CD4-positive, alpha-beta T cell treated with Interleukin-2 at 100 ng/mL for 4 hours (primary cell): ENCODE measurements at places on chromosomes 16 and 17.

DNA sequence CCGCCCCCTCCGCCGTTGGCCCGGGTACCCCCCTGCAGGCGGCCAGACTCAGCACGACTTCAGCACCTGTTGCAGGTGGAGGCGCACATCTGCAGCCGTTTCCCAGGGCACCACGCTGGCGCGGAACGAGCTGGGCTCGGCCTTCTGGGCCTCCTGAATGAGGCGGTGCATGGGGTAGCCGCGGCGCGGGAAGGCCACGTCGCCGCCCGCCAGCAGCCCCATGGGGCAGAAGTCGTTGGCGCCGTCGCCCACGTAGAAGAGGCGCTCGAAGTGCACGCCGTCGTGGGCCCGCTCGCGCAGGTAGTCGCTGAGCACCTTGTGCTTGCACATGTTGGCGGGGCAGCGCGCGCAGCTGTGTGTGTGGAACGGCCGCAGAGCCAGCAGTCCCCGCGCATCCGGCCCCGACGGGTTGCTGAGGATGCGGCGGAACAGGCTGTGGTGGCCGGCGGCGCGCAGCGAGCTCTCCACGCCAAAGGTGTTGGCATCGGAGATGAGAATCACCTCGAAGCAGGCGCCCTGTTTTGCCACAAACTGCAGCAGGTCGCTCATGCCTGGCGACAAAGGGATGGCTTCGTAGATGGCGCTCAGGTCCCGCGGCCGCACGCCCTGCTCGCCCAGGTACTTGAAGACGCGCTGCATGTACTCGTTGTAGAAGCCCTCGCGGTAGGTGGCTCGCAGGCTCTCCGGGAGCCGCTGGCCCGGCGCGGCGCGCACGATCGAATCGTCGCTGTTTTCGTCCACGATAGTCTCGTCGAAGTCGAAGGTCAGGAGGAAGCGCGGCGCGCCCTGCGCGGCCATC lies 6.2 kb downstream of the PHOSPHO1 start:
- peak; percentile 42 for DNase-seq

DNA sequence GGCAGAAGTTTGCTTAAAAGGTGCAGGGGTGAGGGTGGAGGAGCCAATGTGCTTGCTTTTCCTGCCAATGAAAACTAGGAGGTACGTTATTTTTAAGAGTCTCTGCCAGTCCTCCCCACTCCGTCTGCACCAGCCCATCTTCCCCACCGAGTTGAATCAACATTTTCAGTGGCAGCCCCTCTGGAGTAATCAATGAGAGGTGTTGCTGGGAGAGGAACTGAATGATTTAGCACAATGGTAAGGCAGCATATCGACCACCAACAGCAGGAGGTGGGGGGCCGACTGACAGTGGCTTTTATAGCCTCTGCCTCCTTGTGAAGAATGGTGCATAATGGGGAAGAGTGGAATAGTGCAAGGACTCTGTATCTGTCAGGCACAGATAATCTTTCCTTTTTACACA lies 1465.0 kb upstream of the GOT2 start:
- DNase-seq, result no peak

- no peak for DNase-seq
Observed at GRCh38 chr17:29930409-29931010, 482 bp upstream of the SSH2 start.

DNA sequence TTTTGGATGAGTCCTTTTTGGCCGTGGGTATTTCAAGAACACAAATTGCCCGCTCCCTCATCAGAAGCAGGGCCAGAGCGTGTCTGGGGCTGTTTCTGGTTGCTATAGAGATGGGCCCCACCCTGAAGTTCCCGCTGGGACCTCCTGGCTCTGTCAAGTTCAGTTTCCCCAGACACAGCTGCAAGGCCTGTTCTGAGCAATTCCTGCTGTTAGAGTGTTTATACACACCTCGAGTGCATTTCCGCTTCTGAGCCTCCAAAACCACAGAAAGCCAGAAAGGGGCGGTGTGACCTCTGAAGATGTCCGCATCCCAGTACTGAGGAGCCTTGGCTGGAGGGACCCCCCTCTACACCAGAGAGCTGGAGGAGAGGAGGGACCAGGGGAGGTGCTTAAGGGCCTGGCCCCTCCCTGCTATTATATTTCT lies 9.3 kb upstream of the WBP2 start:
- DNase-seq, result peak; percentile 51

GRCh38 chr16:261031-261691 lies 14.6 kb downstream of the RGS11 start:
- DNase-seq, result no peak

GRCh38 chr17:61427567-61427966 lies 24.7 kb upstream of the TBX4 start:
- DNase-seq, result no peak

DNA sequence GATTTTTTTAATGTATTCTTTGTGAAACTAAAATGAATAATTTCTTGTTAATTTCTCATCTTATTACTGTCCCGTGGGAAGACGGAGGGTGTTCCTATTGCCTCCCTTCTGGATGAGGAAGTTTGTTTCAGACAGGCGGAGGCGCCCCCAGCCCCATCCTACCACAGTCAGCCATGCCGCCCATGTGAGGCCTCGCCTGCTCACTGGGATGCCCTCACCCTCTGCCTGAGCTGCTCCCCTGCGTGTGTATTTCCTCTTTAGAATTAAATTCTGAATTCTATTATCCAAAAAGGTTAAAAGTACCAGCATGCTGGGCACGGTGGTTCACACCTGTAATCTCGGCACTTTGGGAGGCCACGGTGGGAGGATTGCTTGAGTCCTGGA lies 14.0 kb downstream of the KCTD2 start:
- no peak for DNase-seq

DNA sequence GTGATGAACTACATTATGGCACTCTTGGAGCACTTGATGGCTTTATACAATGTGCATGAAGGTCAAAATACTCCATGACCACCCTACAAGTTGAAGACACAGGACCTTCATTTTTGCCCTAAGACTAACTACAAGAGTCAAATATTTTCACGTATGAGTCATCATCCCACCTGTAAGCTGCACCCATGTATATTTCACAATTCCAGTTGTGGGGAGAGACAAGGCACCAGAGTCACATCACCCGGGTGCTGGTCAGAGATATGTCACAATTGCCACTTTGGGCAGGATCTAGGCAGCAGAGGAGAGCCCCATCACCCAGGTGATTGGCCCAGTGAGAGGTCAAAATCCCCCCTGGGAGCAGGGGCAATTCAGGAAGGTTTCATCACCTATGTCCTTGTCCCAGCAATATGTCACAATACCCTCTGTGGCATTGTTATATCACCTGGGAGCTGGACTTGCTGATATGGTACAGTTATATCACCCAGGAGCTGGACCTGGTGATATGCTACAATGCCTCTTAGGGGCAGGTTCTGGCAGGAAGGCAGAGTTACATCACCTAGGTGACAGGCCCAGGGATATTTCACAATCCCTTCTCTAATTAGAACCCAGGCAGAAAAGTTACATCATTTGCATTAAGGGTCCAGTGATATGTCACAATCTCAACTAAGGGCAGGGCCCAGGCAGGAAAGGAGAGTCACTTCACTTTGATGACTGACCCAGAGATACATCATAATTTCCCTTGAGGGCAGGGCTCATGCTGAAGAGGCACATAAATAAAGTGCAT lies 1839.2 kb downstream of the TP53TG3F start:
- no peak for DNase-seq

DNA sequence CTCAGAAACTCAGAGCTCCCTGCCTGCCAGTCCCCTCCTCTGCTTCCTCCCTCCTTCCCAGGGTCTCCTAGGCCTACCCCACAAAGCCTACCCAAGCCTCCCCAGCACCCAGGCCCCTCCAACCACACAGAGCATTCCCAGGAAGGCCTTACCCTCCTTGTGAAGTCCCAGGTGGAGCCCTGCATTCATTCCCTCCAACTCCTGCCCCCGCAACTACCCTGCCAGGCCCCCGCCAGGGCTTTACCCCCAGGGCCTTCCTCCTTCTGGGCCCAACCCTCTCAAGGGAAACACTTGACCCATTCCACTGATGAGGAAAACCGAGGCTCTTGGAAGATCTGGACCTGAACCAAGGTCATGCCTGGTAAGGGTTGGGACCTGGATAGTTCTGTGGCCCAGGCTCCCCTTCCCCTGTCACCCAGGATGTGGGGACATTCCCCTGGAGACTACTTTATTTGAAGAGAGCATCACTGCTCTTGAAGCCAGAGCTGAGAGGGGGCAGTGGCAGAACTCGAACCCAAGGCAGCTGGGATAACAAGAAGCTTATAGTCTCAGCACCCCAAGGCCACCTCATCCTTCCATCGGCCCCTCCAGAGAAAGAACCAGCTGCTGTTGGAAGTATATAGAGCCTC lies 12.5 kb downstream of the PLLP start:
- no peak for DNase-seq

DNA sequence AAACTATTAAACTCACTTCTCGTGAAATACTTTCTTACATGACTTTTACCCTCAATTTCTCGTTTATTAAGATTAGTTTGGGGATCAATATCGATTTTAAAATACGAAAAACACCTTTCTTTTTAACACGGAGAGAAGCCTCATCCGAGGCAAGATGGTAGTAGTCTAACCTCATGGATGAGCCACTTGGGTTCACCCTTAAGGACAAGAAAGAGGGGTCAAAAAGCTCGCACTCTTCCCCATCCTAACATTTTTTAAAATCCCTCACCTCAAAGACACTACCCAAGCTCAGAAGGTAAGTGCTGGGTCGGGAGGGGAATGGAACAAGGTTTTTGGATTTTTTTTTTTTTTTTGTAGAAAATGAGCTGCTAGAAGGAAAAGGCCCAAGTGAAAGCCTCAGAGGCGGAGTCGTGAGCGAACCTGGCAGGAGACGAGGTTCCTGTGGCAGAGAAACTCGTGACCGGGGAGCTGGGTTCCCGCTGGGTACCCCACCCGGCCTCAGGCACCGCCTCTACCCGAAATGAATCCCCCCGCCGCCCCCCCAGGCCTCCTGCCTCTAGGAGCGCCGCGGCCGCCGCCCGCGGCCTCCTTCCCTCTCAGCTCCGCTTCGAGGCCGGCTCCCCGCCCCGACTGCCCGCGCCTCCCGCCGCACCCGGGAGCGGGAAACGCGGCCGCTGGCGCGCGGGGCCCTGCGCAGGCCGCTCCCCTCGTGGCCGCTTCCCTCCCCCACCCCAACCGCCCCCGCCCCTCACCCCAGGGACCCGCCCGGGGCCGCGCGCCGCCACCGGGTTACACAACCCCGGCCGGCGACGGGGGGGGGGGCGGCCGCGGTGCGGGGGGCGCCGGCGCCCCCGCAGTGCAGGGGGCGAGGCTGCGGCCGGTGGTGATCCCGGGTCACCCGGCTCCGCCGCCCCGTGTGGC lies 1.6 kb downstream of the NUFIP2 start:
- DNase-seq, result peak; percentile 61

DNA sequence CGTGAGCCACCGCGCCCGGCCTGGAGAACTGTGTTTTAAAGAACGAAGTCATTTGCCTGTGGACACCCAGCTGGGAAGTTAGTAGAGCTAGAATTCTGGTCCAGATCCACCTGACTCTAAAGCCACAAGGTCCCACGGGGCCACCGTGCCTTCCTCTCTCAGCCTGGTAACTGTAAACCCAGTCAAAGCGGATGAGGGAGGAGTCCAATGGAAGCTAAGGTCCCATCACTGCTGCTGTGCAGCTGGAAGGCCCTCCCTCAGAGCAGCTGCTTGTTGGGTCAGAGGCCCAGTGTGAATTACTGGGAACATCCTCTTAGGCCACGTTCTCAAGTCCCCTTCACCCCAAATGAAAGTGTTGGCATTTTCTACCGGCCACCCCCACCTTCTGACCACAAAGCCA lies 48.8 kb upstream of the CACNG5 start:
- DNase-seq, result no peak

- no peak for DNase-seq
Observed at GRCh38 chr17:31738996-31739699, 119.9 kb downstream of the COPRS start.

GRCh38 chr16:80120899-80121521 lies 419.8 kb upstream of the DYNLRB2 start:
- DNase-seq, result no peak

DNA sequence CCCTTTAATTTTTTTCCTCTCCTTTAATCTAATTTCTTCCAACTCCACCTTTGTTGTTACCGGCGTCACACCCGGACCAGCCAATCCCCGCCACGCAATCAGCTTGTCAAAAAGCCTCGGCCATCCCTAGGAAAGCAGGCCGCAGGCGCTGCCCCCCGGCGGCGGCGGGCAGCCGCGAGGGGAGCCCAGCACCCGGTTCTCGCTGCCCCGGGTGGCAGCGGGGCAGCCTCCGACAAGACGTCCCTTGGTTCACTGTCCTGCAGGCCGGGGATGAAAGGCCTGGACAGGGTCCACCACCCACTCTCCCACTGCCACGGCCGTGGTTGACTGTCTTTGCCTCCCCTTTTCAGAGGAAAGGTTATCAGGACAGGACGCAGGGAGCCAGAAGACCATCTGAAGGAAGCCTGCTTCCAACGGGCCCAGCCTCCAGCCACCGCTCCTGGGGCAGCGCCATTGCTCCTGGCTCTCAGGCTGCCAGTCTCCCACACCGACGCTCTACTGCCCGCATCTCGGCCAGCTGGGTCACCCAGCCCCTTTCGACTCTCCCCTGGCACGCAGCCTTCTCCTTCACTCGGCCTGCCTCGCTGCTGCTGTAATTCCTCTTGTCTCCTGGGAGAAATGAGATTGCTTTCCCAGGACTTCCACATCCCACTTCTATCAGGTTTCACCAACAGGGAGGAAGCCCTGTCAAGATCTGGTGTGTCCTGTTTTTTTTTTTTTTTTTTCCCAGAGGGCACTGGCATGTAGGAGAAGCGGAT lies 2.8 kb upstream of the UBTF start:
- peak; percentile 55 for DNase-seq

DNA sequence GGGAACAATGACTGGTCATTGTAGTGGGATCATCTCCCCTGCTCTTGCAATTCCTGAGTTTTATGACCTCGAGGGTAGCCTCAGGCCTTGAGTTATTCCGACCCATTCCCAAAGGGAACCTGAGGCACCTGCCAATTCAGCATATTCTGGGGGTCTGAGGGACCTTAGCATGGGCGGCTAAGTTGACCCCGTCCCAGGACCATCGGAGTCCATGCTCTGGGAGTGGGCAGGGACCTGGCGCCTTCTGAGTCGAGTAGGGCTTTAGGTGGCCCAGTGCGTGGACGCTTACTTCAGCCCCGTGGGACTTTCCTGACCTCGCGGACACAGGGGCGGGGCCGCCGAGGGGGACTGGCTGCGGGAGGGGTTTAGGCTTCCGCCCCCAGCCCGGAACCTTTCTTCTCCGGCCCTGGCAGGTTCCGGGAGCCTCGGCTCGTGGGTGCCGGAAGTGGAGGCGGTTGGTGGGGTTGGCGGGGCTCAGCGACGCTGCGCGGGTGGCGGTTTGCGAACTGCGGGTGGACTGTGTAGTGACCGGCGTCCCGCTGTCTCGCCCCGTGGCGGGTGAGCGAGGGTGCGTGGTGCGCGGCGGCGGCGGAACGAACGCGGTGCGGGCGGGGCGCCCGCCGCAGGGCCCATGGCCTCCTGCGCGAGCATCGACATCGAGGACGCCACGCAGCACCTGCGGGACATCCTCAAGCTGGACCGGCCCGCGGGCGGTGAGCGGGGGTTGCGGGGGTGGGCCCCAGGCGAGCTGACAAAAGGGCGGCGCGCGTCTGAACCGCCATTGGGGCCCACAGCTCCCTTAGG lies at the start of gene EDC4:
TSS of gene EDC4 (plus strand) at position 422 of the 804 bp plus-strand sequence. CDS start at position 632, 210 bp downstream.
- peak; percentile 88 for DNase-seq
